ENCODE measurements at places on chromosomes 1 and 21. TPM values are rescaled to one million over a fixed set of nuclear protein-coding genes. Genes with fewer than 3 reads are reported as not detected.
A peak's percentile ranks its signal among the peaks of the same experiment; 100 is the strongest.

Gene ADGRL4
- total RNA-seq = 161 TPM

- DNase-seq = no peak
These were observed 14.3 kb downstream of the XCL2 start for GRCh38 chr1:168529518-168529917.

DNA sequence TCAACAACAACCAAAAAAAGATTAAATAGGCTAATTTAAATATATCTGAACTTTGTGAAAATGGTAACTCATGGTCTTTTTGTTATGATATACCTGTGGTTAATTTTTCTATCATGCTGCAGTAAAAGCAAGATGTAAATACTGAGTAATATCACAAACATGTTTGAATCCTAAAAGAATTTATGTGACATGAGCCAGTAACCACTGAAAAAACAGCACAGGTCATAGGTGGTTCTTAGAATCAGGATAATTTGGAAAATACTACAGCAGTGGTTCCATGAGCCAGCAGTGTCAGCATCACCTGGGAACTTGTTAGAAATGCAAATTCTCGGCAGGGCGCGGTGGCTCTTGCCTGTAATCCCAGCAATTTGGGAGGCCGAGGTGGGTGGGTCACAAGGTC lies 4.1 kb downstream of the ATP5IF1 start:
- no peak for DNase-seq

Gene SPRR1B
- not detected for total RNA-seq

DNA sequence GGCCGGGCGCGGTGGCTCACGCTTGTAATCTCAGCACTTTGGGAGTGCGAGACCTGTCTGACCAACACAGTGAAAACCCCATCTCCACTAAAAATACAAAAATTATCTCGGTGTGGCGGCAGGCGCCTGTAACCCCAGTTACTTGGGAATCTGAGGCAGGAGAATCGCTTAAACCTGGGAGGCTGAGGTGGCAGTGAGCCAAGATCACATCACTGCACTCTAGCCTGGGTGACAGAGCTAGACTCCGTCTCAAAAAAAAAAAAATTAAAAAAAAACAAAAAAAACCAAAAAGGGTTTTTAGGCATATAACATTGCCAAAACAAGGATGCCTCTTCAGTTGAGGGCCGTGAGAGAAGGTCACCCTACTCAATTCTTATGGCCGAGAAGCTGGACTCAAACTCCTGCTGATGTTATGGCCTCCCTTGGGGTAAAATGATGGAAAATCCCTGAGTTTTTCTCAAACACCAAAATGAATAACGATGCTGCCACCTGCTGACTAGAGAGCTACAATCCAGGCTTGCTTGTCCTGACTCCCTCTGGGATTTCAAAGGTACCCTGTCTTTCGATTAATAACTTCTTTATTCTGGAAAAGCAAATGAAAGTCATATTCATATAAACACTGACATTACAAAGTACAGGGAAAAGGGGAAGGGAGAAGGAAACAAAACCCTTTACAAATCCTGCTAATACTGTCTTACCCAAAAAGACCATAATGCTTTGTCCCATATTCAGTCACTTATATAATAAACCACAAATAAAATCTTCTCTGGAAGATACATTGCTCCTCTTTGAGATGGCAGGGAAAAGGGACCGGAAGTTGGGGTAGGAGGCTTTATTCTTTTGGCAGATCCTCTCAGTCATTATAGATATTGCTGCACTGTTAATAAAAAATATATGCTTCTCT lies 10.7 kb downstream of the RAB42 start:
- peak; percentile 37 for DNase-seq

Gene TMEM61
- not detected for total RNA-seq

DNA sequence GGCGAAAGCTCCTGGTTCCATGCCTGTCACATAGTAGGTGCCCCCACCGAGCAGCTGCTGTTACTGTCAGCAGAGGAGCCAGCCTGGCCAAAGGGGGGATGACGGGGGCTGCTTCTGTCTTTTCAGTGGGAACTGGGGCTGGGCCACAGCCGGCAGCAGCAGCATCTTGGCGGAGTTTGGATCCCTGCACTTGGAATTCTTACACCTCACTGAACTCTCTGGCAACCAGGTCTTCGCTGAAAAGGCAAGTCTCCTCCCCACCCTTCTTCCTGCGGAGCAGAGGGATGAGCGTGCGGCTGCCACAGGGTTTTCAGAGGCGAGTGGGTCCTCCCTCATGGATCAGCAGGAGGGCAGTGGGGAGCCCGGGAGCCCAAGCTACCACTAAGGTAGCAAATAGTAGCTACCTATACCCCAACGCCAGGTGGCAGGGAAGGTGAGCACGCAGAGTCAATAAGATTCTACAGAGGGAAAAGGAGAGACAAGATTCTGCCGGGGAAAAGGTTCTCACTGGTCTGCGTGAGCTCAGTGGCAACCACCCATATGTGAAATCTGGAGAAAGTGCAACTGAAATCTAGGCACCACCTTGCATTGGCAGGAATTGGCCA lies 41.4 kb upstream of the SELENON start:
- DNase-seq = no peak

- no peak for DNase-seq
These were observed 20.0 kb upstream of the MAPKAPK2 start for GRCh38 chr1:206664740-206665139.

Gene GJA8
- not detected for total RNA-seq

Measured in pulmonary artery endothelial cell (primary cell).